ENCODE measurements at places on chromosomes 16 and 17.

- DNase-seq: no peak
These were observed 18.5 kb upstream of the TMIGD1 start for GRCh38 chr17:30352240-30352814.

DNA sequence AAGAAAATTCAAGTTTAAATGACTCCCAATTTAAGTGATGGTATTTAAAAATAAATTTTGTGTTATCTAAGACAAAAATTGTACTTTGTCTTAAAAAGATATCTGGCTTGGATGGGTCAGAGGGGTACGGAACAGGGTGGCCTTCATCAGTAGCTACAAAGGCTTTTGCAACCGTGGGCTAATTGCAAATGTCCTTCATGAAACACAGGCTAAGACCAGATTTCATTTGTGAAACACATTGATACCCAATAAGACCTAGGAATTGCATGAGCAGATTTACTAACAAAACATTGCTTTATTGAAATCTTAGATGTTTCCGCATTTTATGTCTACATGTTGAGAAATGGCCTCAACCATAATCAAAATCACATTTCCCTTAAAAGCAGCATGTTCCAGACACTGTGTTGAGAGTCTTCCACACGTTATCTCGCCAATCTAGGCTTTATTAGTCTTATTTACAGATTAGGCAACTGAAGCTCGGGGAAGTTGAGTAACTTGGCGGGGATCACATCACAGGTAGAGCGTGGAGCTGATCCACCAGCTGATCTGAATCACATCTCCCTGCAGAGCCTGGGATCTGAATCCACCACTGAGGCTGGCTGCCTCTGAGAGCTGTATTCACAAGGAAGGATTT is 21.8 kb downstream of the FBXO39 start:
- no peak for DNase-seq

DNA sequence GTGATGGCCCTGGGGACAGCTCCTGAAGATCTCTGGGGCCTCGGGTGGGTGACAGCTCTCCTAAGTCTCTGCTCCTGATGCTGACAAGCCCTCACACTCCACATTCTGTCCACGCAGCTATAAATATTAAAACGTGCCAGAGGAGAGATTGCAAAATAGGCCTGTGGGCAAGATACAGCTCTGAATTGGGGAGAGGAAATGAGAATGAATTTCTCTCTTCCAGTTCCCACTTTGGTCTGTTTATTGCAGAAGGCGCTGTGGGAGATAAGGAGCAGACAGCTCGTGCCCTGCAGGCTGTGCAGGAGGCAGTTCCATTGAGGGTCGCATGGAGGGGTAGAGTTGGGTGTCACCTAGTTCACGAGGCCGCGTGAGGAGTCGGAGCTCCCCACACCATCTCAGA is 87.5 kb upstream of the SDK2 start:
- DNase-seq: no peak

GRCh38 chr17:3189961-3190360 is 7.4 kb upstream of the OR1A2 start:
- DNase-seq: no peak

DNA sequence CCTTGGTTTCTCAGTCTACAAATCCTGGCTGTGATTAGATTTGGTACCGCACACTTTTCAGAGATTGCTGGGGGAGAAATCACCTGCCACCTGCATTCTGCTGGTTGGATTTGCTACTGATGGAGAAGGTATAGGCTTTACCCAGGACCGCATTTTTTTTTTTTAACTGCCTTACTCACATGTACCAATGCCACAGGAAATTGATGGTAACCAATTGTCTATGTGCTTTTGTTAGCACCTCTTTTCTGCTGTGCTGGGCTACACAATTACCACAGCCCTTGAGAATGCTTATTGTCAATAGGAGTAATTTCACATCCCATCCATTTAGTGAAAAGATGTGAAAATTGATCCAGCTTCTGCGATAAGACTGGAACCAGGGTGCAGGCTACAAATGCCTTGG is 74.4 kb upstream of the TANC2 start:
- DNase-seq: no peak

DNA sequence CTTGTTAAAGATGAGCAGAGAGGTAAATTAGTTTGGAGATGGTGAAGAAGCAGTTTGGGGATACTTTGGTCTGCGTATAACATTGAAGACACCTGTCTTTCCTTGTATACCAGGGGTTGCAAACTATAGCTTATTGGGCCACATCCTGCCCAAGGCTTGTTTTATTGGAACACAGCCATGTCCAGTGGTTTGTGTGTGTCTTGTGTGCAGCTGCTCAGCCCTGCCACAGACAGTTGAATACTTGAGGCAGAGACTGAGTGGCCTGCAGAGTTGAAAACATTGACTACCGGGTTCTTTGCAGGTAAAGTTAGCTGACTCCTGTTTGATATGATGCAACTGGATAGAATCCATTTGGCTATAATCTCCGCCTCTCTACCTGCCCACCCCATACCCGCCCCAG is 224.4 kb downstream of the PRKCA start:
- no peak for DNase-seq

DNA sequence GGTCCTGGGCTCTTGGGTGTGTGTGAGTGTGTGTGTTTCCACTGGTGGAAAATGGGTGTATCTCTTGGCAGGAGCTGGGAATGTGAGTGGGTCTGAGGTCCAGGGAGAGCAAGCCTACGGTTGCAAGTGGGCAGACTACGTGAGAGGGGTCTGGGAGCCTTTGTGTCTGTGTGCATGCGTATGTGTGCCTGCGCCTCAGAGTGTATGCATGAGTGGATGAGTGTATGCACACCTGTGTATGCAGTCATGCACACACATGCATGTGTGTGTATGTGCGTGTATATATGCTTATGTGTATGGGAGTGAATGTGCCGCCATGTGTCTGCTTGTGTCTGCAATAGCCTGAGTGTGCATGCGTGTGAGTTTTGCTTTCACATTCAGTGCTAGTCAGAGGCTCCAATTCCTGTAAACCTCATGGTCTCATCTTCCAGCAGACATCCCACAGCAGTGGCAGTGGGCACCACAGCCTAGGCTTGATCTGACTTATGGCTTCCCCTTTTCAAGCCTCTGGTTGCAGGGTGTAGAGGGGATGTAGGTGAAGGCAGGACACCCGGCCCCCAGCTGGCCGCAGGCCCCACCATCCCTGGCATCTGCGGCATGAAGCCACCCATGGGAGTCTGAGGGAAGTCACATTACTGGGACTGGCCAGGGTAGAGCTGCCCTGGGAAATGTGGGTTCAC is 19.7 kb upstream of the RMI2 start:
- no peak for DNase-seq

DNA sequence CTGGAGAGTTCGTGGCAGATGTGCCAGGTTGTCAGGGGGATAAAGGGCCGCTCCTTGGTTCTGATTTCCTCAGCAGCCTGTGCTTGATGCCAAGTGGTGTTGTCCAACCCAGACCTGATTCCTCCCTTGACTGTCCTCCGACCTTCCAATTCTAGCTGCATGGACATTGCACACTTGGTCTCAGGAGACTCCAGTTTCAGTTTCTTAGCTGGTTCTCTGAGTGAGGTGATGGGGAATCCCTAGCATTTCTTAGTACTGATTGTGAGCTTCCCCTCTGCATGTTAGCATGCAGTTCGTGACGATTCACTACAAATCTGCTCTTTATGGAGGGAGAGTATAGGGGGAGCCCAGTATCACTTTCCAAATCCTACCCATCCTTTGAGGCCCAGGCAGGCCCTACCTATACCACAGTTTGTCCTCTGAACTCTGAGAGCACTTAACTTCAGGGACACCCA is 12.4 kb upstream of the CCR7 start:
- no peak for DNase-seq

- no peak for DNase-seq
These were observed 180.6 kb downstream of the COPRS start for GRCh38 chr17:31678431-31678830.

DNA sequence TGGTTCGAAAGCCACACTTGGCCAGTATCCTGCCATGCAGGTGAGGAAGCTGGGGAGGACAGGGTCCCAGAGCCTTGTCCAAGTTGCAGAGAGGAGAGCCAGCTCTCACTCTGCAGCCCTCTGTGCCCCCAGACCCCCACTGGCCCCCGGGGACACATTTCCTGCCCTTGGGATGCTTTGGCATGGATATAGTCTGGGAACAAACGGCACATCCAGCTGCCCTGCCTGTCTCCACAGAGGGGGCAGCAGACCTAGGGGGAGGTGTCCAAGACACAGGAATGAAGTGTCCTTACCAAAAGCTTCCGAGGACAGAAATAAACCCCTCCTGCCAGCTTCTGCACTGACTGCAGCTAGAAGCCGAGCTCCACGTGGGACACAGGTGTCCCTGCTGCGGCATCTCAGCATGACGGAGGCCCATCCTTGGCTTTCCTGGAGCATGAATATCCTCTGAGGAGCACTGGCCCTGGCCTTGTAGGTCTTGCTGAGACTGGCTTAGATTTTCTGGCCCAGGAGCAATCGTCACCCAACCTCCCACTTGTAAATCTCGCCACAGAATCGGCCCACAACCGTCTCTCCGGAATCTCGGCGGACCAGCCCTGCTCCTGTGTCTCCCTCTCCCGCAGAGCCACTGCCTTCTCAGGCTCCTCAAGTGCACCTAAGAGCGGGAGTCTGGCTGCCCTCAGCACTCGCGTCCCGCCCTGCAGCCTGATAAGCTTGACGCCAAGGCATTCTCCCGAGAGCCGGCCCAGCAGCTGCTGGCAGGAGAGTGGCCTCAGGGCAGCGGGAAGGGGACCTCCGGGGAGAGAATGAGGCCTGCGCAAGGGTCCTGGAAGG is 1.1 kb upstream of the CAPN15 start:
- DNase-seq: no peak

DNA sequence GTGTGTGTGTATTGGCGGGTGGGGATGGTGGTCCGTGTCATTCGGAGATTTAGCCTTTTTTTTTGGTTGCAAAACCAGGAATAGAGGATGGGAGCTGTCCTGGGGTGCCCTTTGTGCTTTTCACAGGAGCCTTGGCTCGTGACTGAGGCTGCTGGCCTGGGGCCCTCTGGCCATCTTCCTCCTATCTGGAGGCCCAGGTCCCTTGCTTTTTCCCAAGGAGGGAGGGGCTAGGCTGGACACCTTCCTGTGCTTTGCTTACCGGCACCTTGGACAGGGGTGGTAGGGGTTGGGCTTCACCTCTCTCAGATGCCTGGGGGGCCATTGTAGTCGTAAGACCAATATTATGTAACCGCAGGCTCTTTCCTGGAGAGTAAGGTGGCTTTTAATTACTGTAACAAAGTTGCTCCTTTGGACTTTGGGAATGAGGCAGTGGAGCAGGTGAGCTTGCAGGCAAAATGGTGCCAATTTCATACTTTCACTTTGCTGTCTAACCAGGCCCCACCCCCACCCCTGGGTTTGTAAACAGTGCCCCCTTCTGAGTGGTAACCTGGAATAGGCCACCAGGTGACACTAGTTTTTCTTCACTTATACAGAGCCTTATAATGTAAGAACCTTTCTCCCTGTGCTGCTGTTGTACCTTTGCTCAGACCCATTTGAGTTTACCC is 1.2 kb downstream of the DYNLL2 start:
- peak; percentile 48 for DNase-seq

DNA sequence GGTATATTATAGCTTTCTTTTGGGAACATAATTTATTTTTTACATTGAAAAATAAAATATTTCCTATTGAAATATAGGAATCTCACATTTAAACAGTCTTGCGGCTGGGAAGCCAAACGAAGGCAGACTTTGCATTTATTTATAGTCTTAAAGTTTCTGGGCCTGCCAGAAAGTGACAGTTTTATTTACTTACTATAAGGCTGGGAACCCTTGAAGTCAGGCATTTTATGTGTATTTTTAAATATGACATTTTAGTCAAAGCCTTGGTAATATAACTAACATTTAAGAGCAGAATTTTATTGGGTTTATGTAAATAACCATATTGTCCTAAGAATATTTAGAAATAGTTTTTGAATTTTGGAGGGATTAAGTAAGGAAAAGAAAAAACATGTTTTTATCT is 97.5 kb downstream of the TANGO6 start:
- no peak for DNase-seq

GRCh38 chr17:30975042-30975820 is 4.4 kb downstream of the RNF135 start:
- DNase-seq: no peak

DNA sequence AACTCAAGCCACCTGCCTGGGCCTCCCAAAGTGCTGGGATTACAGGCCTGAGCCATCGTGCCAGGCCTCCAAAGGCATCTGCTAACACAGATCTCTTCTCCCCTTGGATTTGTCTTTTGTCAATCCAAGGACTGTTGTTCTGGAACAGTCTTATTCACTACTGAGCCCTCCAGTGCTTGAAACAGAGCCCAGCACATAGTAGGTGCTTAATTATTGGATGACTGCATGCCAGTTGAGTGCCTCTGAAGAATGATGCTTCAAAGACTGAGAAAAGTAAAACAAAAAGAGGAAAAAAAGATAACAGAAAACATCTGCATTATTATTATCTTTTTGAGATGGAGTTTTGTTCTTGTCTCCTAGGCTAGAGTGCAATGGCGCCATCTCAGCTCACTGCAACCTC is 1.7 kb upstream of the CRISPLD2 start:
- DNase-seq: no peak

DNA sequence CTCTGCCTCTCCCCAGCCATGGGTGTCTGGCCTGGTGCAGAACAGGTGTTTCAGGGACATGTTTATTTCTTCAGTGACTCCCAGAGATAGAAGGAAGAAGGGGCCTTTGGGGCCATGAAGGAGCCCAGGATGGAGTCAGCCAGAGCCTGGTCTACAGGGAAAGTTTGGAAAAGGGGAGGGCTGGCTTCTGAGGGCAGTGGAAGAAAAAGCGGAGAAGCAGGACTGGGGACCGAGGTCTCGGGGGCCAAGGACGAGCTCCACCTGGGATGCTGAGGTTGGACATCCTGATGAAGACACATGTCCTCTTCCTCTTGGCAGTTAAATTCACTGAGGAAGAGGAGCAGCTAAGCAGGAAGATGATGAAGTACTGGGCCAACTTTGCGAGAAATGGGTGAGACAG is 7.7 kb downstream of the CES2 start:
- no peak for DNase-seq

DNA sequence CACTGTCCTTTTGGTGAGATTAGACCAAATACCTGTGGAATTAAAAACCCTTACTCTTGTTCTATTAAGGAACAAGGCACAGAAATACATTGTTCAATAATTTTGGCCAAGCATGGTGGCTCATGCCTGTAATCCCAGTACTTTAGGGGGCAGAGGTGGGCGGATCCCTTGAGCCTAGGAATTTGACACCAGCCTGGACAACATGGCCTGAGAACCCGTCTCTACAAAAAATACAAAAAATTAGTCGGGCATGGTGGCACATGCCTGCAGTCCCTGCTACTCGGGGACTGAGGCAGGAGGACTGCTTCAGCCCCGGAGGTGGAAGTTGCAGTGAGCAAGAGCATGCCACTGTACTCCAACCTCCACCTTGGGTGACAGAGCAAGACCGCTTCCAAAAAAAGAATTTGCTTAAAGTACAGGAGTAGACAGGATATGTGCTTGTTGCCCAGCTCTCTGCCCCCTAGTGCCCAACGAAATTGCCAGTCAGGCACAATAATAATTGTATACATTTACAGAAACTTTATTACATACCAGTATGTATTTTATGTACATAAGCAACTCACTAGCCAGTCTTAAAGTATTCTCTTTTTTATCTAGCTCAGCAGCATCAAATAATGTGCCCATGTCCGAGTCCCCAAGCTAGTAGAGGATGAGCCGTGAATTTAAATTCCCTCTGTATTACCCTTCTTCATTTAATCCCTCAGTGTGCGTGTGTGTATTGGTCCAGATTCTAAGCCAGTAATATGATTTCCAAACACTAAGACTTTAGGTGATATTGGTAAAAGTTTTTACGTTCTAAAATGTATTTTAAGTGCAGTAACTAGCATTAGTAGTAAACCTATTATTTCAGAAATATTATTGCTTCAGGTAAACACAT is 1.4 kb downstream of the THUMPD1 start:
- DNase-seq: peak; percentile 4
